ENCODE measurements at places on chromosomes 6 and 20.

GRCh38 chr6:169222126-169222525 lies 31.5 kb downstream of the THBS2 start:
- no peak for DNase-seq

DNA sequence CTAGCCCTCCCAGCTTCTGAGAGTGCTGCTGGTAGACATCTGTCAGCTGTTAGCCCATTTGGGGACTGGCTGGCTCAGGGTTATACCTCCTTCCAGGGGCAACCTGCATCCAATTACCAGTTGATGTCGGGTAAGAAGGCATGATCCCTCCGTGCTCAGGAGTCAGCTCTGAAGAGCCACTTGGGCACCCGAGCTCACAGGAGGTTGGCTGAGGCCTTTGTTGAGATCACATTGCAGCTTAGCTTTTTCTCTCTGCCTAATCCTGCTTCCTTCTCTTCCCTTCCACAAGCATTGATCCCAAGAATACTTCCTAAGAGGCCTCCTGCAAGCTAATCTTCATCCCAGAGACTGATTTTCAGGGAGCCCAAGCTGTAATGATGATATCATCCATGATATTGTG lies 35.5 kb downstream of the SCP2D1 start:
- DNase-seq = no peak

DNA sequence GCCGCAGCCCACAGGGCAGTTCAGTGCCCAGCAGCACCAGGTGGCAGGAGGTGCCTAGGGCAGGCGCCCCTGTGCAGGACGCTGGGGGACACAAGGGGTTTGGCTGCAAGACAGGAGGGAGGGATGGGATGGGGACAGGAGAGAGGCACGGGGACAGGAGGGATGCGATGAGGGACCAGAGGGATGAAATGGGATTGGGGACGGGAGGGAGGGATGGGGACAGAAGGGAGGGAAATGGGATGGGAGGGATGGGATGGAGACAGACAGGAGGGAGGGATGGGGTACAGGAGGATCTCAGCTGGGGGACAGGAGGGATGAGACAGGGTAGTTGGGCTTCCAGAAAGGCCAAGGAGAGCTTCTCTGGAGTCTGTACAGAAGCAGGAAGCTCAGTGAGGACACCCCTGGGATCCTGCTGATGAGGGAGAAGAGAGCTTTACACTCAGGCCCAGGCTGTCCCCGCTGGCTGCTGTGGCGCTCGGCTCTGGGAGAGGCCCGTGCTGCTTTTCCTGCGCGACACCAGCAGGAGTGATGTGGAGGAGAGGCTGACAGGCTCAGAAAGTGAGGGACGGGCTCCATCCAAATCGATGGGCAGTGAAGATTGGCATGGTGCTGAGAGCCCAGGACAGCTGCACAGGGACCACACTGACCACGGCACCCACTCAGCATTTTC lies 400.8 kb downstream of the SMOC2 start:
- DNase-seq = no peak

DNA sequence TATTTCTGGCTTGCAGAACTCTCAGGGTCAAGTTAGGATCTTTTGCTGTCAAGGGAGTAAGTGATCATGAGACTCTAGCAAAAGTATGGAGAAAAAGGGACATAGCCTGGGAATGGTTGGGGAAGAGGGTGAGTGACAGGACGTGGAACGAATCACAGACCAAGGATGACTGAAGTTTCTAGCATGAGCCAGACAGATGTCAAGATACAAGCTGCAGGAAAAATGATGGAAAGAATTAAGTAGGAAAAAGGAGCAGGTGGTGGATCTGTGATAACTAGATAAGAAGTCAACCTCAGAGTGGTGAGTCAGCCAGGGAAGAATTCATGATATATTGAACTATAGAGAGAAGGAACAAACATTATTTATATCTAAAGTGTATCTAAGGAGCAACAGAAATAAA lies 159.8 kb upstream of the SYNDIG1 start:
- DNase-seq = no peak

- no peak for DNase-seq
Observed at GRCh38 chr6:133805876-133806275, 83.0 kb upstream of the TCF21 start.

DNA sequence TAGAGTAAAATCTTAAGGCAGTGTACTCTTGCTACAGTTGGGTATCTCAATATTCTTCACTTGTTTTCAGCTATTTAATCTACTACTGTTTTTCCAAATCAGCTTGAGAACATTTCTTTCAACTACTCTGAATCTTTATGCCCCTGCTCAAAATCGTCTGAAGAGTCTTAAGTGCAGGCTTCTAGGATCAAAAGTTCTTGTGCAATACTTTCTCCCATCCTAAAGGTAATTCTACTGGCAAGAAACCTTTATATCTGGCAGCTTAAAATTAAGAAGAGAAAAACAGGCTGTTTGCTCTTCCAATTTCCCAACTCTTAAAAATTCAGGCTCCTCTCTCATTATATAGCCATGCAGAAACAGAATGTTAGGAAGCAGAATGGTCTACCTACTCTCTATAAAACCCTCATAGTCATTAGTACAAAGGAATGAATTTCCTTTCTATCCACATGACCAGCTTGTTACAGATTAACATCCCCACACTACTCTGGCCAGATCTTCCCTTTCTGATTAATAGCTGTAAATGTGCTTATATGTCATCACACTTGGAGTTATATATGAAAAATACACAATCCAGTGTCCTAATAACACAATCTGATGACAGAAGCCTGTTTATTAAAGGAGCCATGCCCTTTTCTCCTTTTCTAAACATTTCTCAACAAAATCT lies 122.2 kb upstream of the FAM184A start:
- no peak for DNase-seq

DNA sequence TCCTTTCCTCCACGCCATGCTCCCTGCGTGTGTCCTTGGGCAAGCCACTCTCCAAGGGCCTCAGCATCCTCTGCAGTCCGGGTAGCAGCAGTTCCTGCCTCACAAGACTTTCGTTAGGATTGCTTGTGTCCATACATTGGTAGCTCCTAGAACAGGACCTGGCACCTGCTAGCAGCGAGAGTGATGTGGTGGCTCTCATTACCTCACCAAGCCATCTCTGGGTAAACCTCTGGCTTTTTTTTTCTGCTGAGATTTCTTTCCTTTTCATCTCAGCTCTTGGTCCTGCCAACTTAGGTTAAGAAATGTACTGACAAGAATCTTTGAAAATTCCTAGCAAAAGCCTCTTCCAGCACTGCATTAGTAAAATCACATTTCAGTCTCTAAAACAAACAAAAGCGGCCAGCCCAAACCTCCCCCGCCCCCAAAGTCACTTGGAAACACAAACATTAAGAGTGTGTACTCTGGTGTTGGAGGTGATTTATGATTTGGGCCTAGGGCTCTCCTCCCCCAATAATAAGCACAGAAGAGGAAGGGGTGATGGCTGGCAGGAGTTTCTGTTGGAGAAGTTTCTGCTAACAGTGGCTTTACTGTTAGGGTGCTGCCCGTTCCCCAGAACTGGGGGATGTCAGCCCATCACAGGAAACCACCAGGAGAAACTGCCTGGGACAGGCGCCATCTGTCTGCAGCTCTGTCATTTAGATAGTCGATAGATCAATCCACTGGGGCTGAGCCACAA lies 199.2 kb downstream of the CD83 start:
- no peak for DNase-seq

GRCh38 chr6:156351346-156351966 lies 425.7 kb upstream of the ARID1B start:
- DNase-seq = no peak

GRCh38 chr20:5030348-5031205 lies 29.3 kb upstream of the SLC23A2 start:
- DNase-seq = no peak
